Muscle of leg (tissue), 16 donors: ENCODE measurements at places on chromosomes 11 and 22.

DNA sequence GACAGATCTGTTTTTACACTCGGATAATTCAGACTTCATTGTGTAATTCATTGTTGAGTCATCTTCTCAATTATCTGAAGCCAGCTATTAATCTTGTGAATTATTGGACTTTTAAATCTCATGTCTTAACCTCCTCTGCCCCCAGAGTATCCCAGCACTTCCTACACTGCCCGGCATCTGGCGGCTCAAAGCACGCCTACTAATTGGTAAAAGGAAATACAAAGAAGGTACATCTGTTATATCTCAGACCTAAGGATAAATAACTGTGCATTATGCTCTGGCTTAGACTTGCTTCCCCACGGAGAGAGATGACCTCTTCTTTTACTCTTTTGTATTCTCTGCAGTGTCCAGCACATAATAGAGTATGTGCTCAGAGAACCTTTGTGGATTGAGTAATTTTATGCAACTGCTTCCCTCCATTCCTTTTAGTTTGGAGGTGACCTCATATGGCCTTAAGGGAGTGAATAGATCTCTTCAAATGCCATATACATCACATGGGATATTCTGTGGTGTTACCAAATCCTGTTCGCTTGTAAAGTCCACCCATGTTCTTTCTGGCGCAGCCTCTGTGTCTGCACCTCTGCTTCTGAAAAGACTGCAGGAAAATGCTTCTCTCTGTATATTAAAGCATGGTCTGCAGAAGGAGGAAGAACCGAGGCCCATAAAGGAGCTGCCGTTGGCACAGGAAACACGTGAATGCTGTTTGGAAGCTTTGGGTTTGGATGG, 125.6 kb upstream of the SORL1-AS1 start:
- H3K4me3 ChIP-seq = no peak overlapping the region
- H3K27ac ChIP-seq = no peak overlapping the region
- DNase-seq = no peak
- no peaks in the 10 kb centered on the region for H3K36me3 ChIP-seq
- no peaks in the 10 kb centered on the region for H3K27me3 ChIP-seq

- DNase-seq = no peak
- no peaks in the 10 kb centered on the region for H3K36me3 ChIP-seq
- peaks cover 41% of the 10 kb centered on the region for H3K4me1 ChIP-seq
- H3K27me3 ChIP-seq = no peaks in the 10 kb centered on the region
- no peak overlapping the region for H3K27ac ChIP-seq
- H3K4me3 ChIP-seq = no peak overlapping the region
These were observed 17.3 kb downstream of the PACSIN2 start for GRCh38 chr22:42997582-42998090.

GRCh38 chr22:34645375-34645774, 420.6 kb upstream of the ISX start:
- H3K4me1 ChIP-seq = no peaks in the 10 kb centered on the region
- no peak overlapping the region for H3K27ac ChIP-seq
- DNase-seq = no peak
- no peaks in the 10 kb centered on the region for H3K27me3 ChIP-seq
- no peak overlapping the region for H3K4me3 ChIP-seq

DNA sequence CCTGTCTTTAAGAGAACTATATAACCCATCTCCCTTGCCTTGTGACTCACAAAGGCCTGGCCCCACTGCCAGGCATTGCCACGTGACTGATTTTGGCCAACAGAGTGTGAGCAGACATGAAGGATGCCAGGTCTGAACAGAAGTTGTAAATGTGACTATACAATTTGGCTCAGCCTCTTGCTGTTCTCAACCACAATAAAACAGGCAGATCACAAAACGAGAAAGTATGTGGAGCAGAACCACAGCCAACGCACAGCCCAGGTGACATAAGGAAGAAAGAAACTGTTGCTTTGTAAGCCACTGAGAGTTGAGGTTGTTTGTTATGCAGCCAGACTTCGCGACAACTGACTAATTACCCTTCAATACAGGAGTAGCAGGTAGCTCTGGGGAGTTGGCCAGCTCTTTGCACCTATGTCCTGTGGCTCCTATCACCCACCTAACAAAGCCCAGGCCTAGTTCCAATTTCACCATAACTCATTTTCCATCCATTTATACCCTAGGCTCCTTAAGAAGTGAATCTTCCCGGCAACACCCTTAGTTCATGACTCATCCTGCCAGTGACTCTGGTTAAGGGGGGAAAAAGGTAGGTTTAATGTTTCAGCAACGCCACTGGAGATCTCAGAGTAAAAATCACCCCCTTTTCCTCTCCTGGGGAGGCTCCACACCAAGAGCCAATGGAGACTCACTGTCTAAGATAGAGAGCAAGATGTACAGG, 53.7 kb downstream of the GALNT18 start:
- H3K27ac ChIP-seq = no peak overlapping the region
- no peaks in the 10 kb centered on the region for H3K27me3 ChIP-seq
- no peak overlapping the region for H3K4me3 ChIP-seq
- DNase-seq = peak; percentile 46

GRCh38 chr11:5229796-5230195, 2.9 kb upstream of the HBB start:
- H3K27ac ChIP-seq = no peak overlapping the region
- no peaks in the 10 kb centered on the region for H3K36me3 ChIP-seq
- no peaks in the 10 kb centered on the region for H3K4me1 ChIP-seq
- no peaks in the 10 kb centered on the region for H3K27me3 ChIP-seq
- no peak for DNase-seq

- no peaks in the 10 kb centered on the region for H3K27me3 ChIP-seq
- no peak overlapping the region for H3K4me3 ChIP-seq
- H3K36me3 ChIP-seq = no peaks in the 10 kb centered on the region
- H3K4me1 ChIP-seq = no peaks in the 10 kb centered on the region
- no peak overlapping the region for H3K27ac ChIP-seq
These were observed 74.5 kb upstream of the LUZP2 start for GRCh38 chr11:24422376-24422775.

DNA sequence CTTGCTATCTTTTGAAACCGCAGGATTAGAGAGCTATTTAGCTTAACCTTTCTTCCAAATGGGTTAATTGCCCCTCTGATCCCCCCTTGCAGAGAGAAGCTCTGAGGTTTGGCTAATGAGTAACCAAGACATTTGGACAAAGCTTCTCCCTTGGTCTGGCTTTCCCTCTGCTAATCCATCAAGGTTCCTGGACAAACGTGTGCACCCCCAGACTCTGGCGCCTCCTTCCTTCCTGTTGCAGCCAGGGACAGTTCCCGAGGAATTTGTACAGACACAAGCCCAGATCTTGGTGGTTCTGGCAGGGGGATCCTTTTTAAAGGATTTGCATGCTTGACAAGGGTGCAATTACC, 1.6 kb downstream of the KIAA1671 start:
- H3K4me3 ChIP-seq = no peak overlapping the region
- H3K4me1 ChIP-seq = peaks cover 9% of the 10 kb centered on the region
- peak; percentile 18 for DNase-seq
- H3K27ac ChIP-seq = no peak overlapping the region
- peaks cover 19% of the 10 kb centered on the region for H3K27me3 ChIP-seq

GRCh38 chr11:30553521-30554110, 32.5 kb downstream of the MPPED2 start:
- H3K4me1 ChIP-seq = peaks cover 4% of the 10 kb centered on the region
- no peaks in the 10 kb centered on the region for H3K36me3 ChIP-seq
- no peak for DNase-seq
- H3K4me3 ChIP-seq = no peak overlapping the region
- no peak overlapping the region for H3K27ac ChIP-seq
- no peaks in the 10 kb centered on the region for H3K27me3 ChIP-seq

GRCh38 chr11:8370812-8371515, 107.3 kb upstream of the LMO1 start:
- H3K27me3 ChIP-seq = no peaks in the 10 kb centered on the region
- H3K36me3 ChIP-seq = no peaks in the 10 kb centered on the region
- H3K4me3 ChIP-seq = no peak overlapping the region

- peaks cover 10% of the 10 kb centered on the region for H3K27me3 ChIP-seq
- no peak for DNase-seq
- no peaks in the 10 kb centered on the region for H3K36me3 ChIP-seq
- no peaks in the 10 kb centered on the region for H3K4me1 ChIP-seq
- no peak overlapping the region for H3K4me3 ChIP-seq
These were observed 66.0 kb downstream of the PHF21B start for GRCh38 chr22:44943701-44944324.

DNA sequence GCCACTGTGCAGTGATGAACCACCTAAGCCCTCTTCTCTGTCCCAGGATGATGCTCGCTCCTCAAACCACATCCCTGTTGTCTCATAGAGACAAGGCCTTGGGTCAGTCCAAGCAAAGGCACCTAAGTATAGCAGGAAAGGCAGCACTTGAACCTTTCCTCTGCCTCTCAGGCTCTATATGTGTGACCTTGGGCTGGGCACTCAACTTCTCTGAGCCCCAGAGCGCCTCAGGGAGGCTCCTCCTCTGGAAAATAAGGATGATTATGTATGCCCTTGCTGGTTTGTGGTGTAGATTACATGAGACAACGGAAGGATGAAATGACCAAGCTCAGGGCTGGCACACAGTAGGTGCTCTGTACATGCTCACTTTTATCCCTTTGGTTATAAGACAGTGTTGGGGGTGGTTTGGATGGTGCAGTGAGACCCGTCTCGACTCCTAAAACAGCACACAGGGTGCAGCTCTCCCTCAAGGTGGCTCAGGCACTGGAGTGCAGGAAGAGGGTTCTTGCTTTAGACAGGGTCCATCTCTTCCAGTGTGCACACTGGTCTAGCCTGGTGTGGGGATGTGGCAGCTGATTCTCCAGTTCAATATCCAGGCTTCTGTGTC, 40.2 kb upstream of the ACCSL start:
- no peaks in the 10 kb centered on the region for H3K36me3 ChIP-seq
- H3K4me1 ChIP-seq = peaks cover 23% of the 10 kb centered on the region
- H3K4me3 ChIP-seq = no peak overlapping the region

DNA sequence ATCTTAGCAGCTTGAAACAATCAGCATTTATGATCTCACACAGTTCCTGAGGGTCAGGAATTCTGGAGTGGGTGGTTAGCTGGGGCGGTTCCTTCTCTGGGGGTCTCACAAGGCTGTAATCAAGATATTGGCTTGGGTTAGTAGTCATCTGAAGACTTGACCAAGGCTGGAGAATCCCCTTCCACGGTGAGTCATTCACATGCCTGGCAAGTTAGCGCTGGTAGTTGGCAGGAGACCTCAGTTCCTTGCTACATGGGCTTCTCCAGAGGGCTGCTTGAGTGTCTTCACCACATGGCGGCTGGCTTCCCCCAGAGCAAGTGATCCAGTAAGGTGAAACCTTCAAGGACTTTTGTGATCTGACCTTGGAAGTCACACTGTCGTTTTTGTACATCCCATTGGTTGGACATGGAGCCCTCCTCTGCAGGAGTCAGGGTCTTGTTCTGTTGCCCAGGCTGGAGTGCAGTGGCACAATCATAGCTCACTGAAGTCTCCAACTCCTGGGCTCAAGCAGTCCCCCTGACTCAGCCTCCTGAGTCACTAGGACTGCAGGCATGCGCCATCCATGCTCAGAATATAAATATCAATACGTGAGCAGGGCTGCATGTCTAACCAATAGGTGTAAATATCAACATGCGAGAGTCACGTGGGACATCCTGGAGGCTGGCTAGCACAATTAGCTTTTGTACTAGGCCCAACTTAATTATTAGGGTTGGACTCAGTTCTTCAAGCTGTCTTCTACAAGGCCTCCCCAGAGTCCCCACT, 7.2 kb upstream of the NIPSNAP1 start:
- no peak overlapping the region for H3K4me3 ChIP-seq
- no peak overlapping the region for H3K27ac ChIP-seq
- peak; percentile 22 for DNase-seq
- no peaks in the 10 kb centered on the region for H3K4me1 ChIP-seq
- H3K36me3 ChIP-seq = no peaks in the 10 kb centered on the region

DNA sequence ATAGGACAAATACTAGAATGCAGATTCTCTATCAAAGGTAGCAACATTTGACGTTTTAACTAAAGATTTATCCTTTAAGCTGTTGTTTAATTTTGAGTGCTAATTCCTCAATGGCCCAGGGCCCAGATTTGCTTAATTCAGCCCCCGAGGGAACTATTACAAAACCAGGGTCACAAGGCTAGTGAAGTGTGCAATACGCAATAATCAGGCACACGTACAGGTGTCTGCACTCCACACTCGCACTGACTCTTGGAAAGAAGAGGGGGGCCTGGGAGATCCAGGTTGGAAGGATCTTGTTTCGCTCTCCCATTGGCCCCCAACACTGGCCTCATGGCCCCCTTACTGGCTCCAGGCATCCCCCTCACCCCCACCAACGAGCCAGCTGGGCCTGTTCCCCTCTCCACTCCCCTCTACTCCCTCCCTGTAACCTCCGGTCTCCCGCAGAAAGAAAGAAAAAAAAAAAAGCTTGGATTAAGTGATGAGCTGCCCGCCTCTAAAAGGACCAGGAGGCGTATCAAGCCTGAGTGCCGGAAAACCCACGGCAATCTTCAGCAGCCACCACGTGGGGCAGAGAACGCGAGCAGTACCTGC, 2.2 kb upstream of the KIRREL3 start:
- peaks cover 24% of the 10 kb centered on the region for H3K4me1 ChIP-seq
- H3K27ac ChIP-seq = no peak overlapping the region
- H3K4me3 ChIP-seq = peak overlapping the region; percentile 7
- DNase-seq = peak; percentile 20

GRCh38 chr22:31081963-31082605, 966 bp downstream of the SMTN start:
- DNase-seq = peak; percentile 22
- H3K4me3 ChIP-seq = peak overlapping the region; percentile 80
- peak overlapping the region; percentile 94 for H3K27ac ChIP-seq
- peaks cover 28% of the 10 kb centered on the region for H3K36me3 ChIP-seq
- peaks cover 65% of the 10 kb centered on the region for H3K4me1 ChIP-seq

DNA sequence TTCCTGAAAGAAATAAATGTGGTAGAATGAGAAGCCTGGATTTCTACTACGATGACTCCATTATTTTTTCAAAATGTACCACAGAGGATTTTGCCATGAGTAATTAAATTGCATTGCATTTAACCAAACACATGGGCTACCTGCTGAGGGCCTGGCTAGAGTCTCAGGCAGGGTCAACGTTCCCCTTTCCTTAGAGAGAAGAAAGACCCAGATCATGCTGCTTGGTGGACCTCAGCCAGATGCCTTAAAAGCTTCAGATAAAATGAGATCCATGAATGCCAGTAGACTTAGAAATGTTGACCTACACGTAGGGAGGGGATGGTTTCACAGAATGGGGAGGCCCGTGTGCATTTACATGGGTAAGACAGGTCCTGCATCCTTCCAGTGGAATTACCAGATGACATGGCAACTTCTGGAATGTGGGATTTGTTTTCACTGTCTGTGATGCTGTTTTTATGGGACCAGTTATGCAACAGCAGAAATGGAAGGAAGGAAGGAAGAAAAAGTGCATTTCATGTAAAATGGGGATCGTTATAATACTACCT, 1069.4 kb downstream of the NTM start:
- no peak overlapping the region for H3K27ac ChIP-seq
- H3K4me1 ChIP-seq = no peaks in the 10 kb centered on the region
- H3K4me3 ChIP-seq = no peak overlapping the region
- no peaks in the 10 kb centered on the region for H3K36me3 ChIP-seq
- H3K27me3 ChIP-seq = no peaks in the 10 kb centered on the region
- no peak for DNase-seq

GRCh38 chr11:45145379-45146071, 914 bp upstream of the PRDM11 start:
- H3K27ac ChIP-seq = peak overlapping the region; percentile 99
- peak overlapping the region; percentile 85 for H3K4me3 ChIP-seq
- peak; percentile 50 for DNase-seq
- no peaks in the 10 kb centered on the region for H3K36me3 ChIP-seq
- peaks cover 11% of the 10 kb centered on the region for H3K27me3 ChIP-seq
